ENCODE measurements at places on chromosomes 1 and 21.

GRCh38 chr1:114009393-114009792 lies 30.1 kb downstream of the OLFML3 start:
- no peak for DNase-seq

GRCh38 chr1:65850281-65850680 lies 57.6 kb downstream of the PDE4B start:
- DNase-seq, result no peak

- DNase-seq, result peak; percentile 50
Measured at GRCh38 chr1:15272009-15272781, 25.2 kb downstream of the FHAD1 start.

GRCh38 chr1:230772457-230773395 lies 25.5 kb downstream of the CAPN9 start:
- no peak for DNase-seq

DNA sequence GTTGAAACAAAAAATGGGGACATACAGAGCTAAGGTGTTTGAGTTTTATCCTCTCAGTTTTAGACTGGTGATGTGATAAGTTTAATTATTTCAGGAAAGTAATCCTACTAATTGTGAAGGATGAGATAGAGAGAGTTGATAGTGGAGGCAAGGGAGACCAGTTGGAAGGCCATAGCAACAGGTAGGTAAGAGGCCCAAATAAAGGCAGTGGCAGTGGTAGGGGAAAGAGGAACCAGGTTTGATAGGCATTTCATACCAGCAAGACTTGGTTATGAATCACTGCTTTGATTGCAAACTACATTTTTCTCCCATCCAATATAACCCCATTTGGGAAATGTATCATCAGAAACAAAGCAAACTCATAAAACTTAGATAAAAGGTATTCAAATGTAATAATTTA lies 63.1 kb upstream of the SH3GLB1 start:
- DNase-seq, result no peak

- DNase-seq, result no peak
Measured at GRCh38 chr1:23282957-23283356, 61.1 kb downstream of the HNRNPR start.

DNA sequence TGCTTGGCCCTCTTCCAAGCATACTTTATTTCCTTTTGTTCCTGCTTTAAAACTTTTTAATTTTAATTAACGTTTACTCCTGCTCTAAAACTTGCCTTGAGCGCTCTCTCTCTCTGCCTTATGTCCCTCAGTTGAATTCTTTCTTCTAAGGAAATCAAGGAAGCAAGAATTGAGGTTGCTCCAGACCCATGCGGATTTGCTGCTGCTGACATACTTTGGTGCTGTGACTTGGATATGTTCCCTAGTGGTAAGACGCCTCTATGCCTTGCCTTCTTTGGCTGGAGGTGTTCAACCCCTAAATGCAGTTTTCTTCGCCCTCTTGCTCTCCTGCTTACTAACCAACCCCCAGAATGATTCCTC lies 148.1 kb downstream of the ADSS2 start:
- no peak for DNase-seq

GRCh38 chr1:230797942-230798365 lies 50.8 kb downstream of the CAPN9 start:
- peak; percentile 27 for DNase-seq

GRCh38 chr1:97820470-97821188 lies 100.2 kb downstream of the DPYD start:
- no peak for DNase-seq

GRCh38 chr1:197063212-197063611 lies 3.8 kb downstream of the F13B start:
- DNase-seq, result no peak

DNA sequence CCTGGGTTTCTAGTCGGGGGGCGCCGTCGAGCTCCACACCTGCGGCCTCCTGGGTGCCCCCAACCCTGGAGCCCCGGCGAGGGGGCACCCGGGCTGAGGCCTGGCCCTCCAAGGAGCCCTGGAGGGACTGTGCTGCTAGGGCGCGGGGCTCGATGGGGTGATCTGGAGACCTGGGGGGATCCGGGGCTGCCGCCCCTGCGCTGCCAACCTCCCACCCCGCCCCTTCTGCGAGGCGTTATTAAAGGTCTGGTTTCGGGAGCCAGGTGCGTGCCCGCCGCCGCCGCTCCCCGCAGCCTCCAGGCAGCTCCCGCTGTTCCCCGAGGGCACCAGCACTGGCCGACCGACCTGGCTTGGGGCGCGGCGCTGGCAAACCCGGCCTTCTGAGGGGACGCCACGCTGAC lies 746 bp upstream of the POFUT2 start:
- no peak for DNase-seq

DNA sequence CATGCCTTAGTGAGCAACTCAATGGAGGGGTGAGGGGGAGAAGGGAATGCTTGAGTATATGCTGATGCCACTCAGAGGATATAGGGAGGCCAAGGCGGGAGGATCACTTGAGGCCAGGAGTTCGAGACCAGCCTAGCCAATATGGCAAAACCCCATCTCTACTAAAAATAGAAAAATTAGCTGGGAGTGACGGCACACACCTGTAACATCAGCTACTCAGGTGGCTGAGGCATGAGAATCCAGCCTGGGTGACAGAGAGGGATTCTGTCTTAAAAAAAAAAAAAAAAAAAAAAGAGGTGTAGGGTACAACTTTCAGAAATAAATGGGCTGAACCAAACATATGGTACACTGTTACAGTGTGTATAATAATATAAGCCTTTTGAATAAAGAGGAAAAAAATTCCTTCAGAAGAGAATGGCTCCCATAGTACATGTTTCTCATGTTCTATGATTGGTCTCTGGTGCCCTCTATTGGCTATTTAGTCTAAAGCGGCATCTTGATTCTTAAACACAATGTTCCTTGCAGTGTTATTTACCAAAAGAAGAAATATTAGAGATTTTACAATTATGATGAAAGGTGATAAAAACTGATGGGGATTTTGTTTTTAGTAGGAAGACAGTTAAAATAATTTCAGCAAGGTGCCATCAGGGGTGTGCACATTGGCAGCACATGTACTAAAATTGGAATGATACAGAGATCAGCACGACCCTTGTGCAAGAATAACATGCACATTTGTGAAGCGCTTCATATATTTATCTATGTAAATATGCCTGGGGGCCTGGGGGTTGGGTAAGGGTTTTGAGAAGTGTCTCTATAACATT lies 109.8 kb downstream of the PATJ start:
- peak; percentile 42 for DNase-seq

- DNase-seq, result no peak
Measured at GRCh38 chr1:29428997-29429396, 192.7 kb downstream of the PTPRU start.

GRCh38 chr21:42837421-42838211 lies 41.7 kb downstream of the WDR4 start:
- DNase-seq, result no peak

- DNase-seq, result no peak
Measured at GRCh38 chr1:36890776-36891175, 143.5 kb downstream of the GRIK3 start.

- DNase-seq, result no peak
Measured at GRCh38 chr1:172766462-172766861, 107.6 kb downstream of the FASLG start.

GRCh38 chr1:234531151-234531635 lies 52.2 kb upstream of the TARBP1 start:
- DNase-seq, result no peak

- no peak for DNase-seq
Measured at GRCh38 chr1:6623269-6623965, 1.3 kb upstream of the THAP3 start.

GRCh38 chr1:226827458-226827857 lies 43.0 kb upstream of the PSEN2 start:
- DNase-seq, result no peak

DNA sequence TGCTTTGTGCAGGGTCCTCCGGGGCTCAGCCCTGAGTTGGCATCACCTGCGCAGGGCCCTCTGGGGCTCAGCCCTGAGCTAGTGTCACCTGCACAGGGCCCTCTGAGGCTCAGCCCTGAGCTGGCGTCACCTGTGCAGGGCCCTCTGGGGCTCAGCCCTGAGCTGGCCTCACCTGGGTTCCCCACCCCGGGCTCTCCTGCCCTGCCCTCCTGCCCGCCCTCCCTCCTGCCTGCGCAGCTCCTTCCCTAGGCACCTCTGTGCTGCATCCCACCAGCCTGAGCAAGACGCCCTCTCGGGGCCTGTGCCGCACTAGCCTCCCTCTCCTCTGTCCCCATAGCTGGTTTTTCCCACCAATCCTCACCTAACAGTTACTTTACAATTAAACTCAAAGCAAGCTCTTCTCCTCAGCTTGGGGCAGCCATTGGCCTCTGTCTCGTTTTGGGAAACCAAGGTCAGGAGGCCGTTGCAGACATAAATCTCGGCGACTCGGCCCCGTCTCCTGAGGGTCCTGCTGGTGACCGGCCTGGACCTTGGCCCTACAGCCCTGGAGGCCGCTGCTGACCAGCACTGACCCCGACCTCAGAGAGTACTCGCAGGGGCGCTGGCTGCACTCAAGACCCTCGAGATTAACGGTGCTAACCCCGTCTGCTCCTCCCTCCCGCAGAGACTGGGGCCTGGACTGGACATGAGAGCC lies 22.7 kb downstream of the COL6A1 start:
- no peak for DNase-seq

- peak; percentile 1 for DNase-seq
Measured at GRCh38 chr1:248622570-248623001, 12.3 kb downstream of the OR2T11 start.

DNA sequence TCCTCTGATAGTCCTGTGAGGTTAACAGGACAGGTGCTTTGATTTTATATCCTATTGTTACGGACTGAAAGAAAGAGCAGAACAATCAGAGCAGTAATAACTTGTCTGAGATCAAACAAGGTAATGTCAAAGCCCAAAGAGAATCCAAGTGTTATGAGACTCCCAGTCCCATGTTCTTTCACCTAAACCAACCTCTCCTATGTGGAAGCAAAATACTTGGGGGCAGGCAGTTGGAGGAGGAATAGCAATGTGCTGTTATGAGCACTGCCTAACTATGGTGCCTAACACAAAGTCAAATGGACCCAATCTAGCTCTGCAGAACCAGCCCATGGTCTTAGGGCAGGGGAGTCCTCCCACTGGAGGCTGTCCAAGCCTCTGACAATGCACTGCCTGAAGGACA lies 28.1 kb downstream of the ACBD3 start:
- no peak for DNase-seq

GRCh38 chr21:41031701-41032220 lies 136.2 kb upstream of the BACE2 start:
- DNase-seq, result no peak

- no peak for DNase-seq
Measured at GRCh38 chr1:242546849-242547729, 22.6 kb upstream of the PLD5 start.

- no peak for DNase-seq
Measured at GRCh38 chr1:209625791-209626285, 26.4 kb downstream of the LAMB3 start.

- no peak for DNase-seq
Measured at GRCh38 chr1:8361198-8361849, 43.4 kb downstream of the SLC45A1 start.

GRCh38 chr1:1989789-1990188 lies 13.8 kb downstream of the CFAP74 start:
- no peak for DNase-seq

- no peak for DNase-seq
Measured at GRCh38 chr21:43193651-43194302, 25.0 kb downstream of the CRYAA start.

GRCh38 chr1:149934356-149934755 lies 2.3 kb downstream of the MTMR11 start:
- no peak for DNase-seq

DNA sequence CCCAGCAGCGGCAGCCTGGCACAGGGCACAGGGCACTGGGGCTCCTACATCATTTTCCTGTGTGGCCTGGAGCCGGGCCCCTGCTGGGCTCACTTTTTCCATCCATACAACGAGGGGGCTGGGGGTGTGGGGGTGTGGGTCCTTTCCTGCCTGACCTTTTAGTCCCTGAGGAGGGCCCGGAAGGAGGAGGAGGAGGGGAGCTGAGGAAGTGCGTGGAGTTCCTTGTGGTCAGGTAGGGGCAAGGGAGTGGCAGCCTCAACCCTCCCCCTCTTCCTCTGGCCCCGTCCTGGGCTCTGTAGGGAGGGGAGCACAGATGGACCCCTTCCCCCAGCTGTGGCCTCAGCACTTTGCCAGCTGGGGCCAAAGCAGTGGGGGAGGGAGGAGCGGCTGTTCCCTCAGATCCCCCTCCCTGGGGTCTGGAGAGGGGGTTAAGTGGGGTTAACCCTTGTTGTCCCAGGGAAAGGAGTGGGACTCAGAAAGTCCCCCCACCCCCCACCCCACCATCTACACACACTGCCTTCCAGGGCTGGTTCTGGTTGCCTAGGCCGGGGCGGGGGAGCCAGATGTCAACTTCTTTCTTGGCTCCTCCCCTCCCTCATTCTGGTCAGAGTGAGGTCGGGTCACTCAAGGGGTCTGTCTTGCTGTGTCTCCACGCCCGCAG lies 5.7 kb downstream of the NTRK1 start:
- DNase-seq, result no peak

DNA sequence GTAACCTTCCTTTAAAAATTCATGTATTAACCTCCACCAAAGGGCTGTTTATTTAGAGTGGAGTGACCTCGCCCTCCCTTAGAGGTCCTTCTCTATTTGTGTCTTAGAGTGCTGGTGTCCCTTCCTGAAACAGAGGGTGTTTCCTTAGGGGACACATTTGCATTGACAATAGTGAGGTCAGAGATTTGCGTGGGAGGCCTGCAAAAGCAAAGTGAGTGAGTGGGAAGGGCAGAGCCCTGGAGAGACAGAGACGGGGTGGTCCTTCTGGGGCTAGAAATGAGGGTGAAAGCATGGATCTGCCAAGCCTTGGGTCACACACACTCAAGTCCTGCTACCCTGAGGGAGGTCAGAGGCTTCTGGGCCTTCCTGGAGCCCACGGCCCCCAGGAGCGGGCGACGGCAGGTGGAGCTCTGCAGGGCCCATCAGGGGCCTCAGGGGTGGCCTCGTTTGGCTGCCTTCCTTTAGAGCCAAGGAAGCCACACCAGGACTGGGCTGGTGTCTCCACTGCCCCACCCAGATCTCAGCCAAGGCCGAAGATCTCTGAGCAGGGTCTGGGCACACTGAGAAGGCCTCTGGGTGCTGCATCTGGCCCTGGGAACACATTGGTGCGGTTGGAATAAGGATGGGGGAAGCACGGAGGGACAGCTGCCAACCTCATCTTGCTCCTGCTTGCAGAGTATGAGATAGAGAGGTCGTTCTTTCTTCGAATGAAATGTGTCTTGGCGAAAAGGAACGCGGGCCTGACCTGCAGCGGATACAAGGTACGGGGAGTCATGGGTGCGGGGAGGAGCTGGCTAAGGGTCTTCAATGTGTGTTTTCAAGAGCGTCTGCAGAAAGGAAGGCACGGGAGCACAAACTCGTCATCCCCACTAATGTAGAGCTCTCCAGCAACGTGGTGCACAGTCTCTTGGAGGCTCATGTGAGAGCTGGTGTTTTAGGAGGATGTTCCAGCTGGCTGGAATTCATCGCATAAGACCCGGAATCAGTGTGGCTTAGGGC lies 23.8 kb downstream of the SIM2 start:
- no peak for DNase-seq

DNA sequence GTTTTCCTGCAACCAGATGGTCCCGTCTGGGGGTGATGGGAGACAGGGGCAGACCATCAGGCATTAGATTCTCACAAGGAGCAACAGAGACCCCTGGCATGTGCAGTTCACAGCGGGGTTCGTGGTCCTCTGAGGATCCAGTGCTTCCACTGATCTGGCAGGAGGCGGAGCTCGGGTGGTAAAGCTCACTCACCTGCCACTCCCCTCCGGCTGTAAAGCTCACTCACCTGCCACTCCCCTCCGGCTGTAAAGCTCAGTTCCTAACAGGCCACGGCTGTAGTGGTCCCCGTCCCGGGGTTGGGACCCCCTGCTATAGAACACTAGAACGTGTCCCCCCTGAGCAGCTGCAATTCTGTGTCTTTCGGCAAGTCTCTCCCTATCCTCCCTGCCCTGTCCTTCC lies 4.6 kb downstream of the KRTAP10-12 start:
- DNase-seq, result no peak

Data from NCI-H2081 (cell line).